Activated T-cell treated with anti-CD3 and anti-CD28 coated beads for 24 hours (primary cell): ENCODE measurements at places on chromosomes 6 and 20.

DNA sequence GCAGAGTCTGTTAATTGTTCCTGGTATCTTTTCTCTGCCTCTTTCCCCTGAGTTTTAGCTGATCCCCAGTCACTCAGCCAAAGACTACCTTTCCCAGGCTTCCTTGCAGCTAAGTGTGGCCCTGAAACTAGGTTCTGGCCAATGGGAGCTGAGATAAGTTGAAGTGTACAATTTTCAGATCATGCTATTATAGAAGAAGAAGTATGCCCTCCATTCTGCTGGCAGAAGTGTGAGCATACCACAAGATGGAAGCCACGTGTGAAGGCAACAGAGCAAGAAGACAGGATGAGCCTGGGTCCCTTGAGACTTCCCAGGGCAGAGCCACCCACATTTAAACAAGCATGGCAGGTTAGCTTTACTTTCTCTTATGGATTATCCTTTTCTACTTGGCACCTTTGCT, 273.2 kb downstream of the HIVEP2 start:
- DNase-seq: no peak

- peak; percentile 30 for DNase-seq
These were observed 463 bp upstream of the HLA-DMB start for GRCh38 chr6:32941214-32941768.

DNA sequence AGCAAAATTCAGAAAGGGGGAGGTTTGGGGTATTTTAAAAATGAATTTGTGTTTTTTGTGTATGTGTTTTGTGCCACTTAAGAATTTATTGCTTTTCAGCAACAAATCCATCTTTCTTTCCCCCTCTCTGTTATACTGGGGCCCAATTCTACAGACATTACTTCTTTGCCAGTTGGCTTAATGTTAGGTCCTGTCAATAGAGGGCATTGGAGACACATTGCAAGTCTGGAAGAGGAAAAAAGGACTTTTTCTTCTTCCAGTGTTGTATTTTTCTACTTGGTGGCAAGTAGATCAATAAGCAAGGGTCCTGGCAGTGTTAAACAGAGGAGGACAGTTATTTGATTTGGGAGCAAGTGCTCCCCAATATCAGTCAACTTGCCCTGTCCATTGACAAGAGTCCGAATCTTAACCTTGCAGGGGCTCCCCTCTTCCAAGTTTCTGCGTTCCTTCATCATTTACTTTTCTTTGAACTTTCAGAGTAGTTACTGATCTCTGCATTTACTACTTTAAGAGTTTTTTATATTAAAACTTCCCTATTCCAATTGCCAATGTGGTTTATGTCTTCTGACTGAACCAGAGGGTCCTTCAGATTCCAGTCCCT, 23.4 kb downstream of the SCML4 start:
- no peak for DNase-seq

DNA sequence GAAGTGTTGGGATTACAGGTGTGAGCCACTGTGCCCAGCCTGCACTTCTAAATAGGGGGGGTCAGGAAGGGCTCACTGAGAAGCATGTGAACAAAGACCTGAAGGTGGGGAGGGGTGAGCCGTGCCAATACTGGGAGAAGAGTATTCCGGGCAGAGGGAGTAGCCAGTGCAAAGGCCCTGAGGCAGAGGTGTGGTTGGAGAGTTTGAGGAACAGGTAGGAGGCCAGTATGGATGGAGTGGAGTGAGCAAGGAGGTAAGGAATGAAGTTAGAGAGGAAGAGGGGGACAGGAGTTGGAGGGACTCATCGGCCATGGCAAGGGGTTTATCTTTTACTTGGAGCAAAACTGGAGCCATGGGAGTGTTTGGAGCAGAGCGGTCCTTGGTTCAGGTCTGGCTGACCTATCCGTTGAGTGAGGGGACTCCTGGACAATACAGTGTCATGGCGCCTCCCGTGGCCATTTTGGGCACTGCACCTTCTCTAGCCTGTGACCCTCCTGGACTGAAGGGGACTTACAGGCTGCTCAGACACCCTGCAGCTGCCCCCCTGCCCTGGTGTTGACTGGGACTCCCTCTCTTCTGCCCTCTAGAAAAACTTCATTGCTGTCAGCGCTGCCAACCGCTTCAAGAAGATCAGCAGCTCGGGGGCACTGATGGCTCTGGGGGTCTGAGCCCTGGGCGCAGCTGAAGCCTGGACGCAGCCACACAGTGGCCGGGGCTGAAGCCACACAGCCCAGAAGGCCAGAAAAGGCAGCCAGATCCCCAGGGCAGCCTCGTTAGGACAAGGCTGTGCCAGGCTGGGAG, 12.1 kb downstream of the FOXS1 start:
- DNase-seq: peak; percentile 41

DNA sequence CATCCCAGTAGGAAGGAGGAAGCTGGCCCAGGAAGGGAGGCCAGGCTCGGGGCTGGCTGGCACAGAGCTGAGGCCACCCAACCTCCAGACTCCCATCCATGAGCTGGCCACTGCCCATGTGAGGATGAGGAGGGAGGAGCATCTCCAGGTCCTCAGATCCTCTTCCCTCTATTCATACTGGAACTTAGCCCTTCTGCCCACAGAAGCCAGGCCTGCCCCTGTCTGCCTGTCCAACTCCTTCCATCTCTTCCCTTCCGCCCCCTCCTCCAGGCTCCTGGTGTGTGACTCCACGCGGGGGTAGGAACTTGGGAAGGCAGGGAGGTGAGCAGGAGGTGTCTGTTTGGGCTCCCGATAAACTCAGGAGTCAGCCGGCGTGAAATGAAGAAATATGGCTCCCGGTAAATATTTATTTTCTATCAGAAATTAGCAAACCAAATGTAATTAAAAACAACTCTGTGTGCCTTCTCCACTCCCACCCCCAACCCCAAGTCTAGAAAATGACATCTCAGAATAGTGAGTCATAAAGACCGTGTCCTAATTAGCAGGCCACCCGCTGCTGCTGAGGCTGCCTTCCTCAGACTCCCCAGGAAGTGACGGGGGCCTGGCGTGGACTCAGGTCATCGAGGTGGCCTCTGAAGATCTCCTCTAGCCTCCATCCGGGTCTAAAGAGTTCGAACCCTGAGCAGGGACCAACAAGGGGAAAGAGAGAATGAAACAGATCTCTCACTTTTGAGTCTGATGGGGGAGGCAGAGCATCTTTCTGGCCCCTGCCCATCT, 81.9 kb downstream of the MDGA1 start:
- DNase-seq: no peak

DNA sequence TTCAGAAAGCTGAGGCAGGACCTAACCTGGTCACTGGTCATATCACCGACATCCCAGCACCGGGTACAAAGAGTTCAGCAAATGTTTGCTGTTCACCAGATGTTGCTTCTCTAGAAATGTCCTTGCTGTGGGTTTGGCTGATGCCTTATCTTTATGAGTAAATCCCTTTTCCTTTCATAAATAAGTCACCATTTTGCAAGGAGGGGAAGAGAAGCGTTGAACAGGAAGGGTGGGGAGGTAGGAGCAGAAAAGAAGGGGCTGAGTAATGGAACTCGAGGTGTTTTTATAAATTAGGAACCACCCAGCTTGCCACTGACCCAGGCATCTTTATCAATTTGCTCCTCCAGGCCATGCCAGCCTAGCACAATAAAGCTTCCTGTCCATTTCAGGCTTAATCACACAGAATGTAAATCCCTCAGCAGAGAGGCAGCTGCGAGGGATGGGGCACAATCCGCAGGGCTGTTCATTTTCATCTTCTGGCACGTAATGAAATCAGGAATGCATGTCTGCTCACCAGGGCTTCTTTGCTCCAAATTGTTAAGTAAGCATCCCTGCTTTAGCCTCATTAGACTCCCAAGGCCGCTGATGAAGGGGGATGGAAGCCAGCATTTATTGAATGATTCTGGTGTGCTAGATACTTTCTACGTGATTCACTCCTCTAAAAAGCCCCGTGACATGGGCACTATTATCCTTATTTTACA, 371.9 kb upstream of the CHD6 start:
- no peak for DNase-seq
